Epithelial cell of esophagus (primary cell): ENCODE measurements at places on chromosomes 13 and 19.
A peak's percentile ranks its signal among the peaks of the same experiment; 100 is the strongest.

GRCh38 chr19:18100710-18101109, 3.1 kb downstream of the MAST3 start:
- DNase-seq: no peak

DNA sequence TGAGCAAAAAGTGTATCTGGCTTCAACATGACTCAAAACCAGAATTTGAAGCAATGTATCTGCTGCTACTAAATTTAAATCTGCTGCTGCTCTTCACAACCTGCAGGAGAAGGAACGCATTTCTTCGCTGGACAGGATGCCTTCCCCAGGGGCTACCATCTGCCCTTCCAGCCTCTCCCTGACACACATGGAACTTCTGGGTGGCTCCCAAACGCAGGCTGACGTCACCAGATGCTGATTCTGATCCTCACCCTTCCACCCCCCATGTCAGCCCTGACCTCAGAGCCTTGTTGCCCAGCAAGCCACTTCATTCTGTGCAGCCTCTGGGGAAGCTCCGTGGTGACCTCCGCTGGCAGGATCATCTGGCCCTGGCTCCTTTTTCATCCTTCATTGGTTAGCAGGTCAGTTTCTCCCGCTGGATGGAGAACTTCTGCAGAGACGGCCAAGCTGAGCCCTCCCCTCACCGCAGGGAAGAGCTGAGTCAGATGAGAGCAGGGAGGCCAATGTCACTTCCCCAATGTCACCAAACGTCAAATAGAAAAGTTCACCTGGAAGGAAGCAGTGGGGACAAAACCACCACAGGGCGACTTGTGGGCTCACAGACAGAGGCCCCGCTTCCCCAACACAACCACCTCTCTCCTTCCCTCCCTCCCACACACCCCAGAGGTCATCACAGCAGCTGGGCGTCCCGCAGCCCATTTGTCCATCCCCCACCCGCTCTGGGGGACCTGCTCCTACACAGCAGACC, 14.0 kb upstream of the RAB20 start:
- no peak for DNase-seq

GRCh38 chr13:38850868-38851626, 139.6 kb downstream of the STOML3 start:
- no peak for DNase-seq

GRCh38 chr13:77298426-77298825, 28.5 kb downstream of the MYCBP2 start:
- DNase-seq: no peak

GRCh38 chr13:77184455-77184854, 142.4 kb downstream of the MYCBP2 start:
- DNase-seq: peak; percentile 79

DNA sequence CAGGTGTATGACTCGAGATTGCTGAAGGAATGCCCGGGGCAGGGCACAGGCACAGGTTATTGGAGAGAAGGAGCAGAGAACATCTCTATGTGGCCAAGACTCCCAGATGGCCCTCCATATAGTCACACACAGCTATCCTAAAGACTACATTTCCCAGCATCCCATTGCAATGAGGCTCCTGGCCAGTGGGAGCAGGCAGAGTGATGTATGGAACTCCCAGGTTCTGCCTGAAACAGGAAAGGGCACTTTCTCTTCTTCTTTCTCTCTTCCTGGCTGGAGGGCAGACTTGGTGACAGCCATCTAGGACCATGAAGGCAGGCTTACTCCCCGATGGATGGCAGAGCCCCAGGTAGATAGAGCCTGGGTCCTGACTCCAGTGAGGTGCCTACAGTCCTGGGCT, 13.5 kb downstream of the PPP1R13L start:
- DNase-seq: peak; percentile 31
